ENCODE measurements at places on chromosomes 16 and 17.
A peak's percentile ranks its signal among the peaks of the same experiment; 100 is the strongest.

GRCh38 chr17:15397620-15398019 lies 56.2 kb upstream of the TEKT3 start:
- ATAC-seq, result no peak

DNA sequence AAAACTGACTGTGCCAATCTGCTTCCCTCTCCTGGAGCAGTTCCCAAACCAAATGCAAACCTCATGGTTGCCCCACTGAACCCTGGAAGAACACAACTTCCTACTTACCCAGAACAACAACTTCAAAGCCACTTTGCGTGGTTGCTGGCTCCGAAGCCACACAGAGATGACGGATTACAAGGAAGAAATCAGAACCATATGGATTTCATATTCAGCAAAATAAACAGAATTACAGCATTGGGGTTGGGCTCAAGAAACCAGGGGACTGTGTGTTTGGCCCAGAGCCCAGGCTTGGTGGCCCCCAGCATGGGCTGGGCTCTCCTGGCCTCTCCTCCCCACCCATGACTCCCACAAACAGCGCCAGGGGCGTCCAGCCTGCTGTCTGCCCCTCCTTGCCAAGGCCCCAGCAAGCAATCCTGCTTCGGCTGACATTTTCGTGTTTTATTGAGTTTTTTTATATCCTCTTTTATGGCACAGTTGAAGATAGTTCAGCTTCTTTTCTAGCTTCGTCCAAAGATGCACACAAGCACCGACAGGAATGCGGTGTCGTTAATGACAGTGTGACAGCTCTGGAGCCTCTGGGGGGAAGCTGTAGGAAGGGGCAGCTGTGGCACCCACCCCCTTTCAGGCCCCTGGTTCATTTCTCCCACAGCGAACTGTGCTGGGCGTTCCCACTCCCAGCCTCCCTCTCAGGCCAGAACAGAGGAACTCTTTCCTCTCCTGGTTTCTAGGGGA lies 137.1 kb downstream of the GAS7 start:
- no peak for ATAC-seq

DNA sequence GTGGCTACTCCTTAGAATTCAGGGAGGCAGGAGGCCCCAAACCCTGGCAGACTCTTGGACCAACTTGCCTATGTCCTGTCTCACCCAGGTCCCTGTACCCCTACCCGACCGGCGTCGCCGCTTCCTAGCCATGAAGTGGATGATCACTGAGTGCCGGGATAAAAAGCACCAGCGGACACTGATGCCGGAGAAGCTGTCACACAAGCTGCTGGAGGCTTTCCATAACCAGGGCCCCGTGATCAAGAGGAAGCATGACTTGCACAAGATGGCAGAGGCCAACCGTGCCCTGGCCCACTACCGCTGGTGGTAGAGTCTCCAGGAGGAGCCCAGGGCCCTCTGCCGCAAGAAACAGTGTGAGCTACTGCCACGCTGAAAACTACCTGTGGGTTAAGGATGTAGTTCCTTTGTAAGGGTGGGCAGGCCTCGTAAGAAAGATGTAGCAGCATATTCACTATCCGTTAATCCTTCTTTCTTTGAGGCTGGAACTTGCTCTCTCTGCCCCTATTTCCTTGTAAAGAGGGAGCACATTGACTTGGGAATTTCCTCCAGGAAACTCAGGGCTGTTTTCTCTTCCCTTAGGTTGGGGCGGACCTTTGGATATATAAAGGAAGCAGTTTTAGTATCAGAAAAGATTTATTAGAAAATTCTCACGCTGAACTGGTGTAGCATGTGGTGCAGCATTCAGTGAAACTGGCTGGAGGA lies 4.1 kb downstream of the MRPS7 start:
- ATAC-seq, result no peak

DNA sequence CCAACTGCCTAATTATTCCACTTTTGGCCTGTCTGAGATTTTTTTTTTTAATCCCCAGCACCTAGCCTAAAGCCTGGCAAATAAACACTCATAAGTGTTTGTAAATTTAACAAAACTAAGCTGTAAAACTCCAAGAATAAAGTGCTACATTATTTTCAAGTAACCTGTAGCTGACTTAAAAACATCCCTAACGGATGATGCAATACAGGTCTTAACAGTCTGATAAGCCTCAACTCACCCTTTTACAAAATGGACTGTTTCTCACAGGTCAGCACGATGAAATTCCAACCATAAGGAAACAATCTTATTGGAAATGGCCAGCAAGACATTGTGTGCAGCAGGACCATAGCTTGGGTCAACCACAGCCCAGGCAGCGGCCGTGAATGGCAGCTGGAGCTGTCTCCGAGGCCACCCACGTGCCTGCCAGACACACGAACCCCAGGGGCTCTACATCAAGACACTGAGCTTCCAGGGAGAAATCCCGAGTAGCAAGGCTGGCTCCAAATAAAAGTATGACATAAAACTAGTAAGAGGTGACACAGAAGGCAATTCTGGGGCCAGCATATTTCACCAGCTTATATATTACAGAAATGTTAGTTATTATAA lies 58.9 kb downstream of the NDEL1 start:
- ATAC-seq, result no peak

DNA sequence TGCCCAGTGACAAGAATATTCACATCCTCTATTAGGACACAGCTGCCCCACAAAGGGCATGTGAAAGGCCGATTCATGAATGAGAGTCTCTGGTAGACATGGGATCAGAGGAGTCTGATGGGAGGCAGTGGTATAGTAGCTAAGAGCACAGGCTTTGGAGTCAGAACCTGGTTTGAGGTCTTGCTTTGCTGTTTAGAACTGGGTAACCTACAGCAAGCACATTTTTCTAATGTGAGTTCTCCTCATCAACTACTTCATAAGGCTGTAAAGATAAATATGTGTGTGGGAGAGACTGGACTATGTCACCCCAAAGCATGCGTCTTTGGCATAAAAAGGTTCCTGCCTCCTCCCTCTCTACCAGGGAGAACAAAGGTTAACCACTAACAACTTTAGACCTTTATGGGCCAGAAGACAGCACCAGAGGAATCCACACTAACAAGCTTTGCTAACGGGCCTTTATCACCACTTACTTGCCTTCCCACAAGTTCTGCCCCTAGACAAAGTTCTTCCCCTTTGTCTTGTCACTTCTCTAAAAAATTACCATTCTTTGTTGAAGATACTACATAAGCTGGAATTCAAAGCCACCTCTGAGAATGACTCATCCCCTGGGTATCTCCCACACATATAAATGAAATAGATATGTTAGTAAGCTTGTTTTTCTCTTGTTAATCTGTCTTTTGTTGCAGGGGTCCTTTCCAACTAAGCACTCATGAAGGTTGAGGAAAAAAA lies 21.1 kb downstream of the CDR2 start:
- ATAC-seq, result peak; percentile 84

GRCh38 chr17:76772842-76773525 lies 35.1 kb downstream of the MFSD11 start:
- no peak for ATAC-seq

GRCh38 chr17:49361129-49361901 lies 735 bp downstream of the ZNF652 start:
- ATAC-seq, result peak; percentile 83

DNA sequence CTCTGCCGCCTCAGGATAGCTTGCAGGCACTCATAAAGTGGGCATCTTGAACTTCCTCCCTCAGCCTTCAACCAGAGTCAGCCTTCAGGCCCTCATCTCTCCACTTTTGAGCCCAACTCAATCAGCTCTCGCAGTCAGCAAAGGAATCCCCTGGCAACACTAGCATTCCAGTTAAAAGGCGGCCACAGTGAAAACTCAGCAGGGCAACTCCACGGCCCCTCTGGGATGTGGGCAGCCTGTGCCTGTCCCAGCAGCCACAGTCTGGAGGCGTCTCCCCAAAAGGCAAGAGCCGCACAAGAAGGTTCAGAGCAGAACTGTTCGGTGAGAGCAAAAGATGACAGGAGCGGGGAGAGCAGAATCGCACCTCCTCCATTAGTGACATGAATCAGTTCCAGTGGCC lies 9.0 kb downstream of the TMEM11 start:
- ATAC-seq, result no peak

DNA sequence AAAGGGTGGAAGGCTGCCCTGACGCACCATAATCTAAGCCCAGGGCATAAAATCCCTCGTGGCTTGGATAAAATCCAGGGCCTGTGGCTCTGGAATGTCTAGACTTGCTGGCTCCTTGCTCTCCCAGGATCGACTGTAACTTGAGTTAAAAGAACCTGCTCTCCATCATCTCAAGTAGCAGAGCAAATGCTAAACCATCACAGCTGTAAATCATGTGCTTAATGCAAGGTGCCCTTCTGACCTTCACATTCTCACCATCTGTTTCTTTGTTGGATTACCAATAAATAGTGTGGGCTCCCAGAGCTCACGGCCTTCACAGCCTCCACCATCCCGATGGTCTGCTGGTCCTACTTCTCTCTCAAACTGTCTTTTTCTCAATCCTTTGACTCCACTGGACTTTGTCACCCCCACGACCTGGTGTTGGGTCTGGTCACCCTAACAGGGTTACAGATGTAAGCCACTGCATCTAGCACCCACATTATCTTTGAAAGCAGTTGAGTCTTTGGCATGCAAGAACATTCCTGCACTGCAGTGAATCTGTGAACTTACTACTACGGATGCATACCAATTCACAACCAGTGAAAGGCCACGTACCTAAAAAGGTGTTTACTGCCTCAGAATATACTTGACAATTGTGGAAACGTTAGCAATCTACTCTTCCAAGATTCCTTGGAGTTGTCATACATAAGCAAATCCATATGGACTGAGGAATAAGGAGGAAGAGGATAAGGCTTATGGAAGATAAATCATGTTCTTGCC lies 15.3 kb downstream of the RSL1D1 start:
- no peak for ATAC-seq

- ATAC-seq, result no peak
Measured at GRCh38 chr17:79022507-79022991, 1.4 kb upstream of the C1QTNF1 start.

DNA sequence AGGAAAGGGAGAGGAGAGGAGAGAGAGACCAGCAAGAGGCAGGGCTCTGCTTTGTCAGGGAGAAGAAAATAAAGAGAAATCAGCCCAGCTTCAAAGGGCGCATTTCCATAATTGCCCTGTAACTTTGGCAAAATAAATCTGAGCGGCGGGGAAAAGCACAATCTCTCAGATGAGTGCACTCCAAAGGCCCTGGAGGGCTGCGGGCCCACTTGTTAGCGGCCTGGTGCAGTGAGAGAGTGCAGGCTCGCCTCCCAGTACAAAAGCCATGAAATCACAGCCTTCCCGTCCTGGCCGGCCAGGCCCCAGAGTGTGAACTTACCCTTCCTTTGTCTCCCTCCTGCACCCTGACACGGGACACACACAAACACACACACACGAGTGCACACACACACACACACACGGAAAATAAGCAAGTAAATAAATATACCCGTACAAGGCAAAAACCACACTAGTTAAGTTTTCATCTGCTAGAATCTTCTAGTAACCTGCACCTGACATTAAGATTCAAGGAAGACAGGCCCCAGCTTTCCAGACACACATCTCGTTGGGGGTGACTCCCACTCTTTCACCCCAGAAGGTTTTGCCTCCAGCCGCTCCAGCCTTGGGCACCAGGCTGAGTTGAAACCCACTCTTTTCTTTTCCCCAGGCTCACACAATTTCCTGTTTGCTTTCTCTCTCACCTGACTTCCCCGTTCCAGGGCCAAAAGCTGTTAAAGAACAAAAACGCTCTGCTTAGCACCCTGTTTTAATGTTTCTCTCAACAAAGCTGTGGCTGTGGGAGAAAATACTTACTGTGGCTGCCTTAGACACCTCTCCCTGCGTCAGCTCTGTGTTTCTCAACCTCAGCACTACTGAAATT lies 8.5 kb downstream of the IRX3 start:
- no peak for ATAC-seq

GRCh38 chr16:68388124-68388523 lies 60.2 kb downstream of the SMPD3 start:
- no peak for ATAC-seq

DNA sequence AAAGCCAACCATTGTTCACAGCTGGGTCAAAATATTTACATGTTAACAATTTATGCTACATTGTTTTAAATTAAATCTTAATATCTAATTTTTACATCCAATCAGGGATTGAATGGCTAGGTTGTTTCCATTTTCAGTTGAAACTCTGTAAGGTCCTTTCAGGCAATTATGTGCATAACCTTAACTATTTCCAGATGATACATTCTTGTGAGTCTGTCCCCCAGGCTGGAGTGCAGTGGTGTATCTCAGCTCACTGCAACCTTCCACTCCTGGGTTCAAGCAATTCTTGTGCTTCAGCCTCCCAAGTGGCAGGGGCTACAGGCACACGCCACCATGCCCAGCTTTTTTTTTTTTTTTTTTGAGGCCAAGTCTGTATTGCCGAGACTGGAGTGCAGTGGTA lies 10.4 kb downstream of the CDC42EP4 start:
- ATAC-seq, result no peak

DNA sequence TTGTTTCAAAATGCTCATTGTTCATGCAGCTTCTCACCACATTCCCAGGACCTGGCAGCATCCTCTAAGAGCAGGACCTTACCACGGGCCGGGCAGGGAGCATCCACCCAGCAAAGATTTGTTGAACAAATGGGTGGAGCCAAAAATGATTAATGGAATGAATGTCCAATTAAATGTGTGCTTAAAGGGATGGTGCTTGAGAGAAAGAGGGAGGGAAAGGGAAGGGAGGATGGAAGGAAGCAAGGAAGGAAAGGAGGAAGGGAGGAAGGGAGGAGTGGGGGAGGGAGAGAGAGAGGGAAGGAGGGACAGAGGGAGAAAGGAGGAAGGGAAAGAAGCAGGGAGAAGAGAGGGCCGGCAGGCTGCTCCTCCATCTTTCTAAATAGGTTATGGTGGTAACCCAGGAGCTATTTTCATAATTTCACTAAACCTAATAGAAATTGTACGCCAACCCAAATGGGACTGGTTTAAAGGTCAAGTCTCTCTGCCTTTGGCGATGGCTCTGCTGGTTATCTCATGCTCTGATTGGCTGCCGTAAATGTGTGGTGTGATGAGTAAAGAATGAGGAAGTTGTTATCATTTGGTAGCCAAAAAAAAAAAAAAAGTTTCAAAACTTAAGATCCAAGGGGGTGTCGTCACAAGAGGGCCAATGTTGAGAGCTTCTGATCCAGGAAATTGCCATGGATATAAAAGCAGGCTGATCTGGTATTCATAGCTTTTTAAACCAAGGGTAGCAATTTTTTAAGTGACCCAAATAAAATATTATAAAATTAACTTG lies 126.7 kb upstream of the FOXF1 start:
- ATAC-seq, result no peak

- peak; percentile 38 for ATAC-seq
Measured at GRCh38 chr17:80261159-80261894, 675 bp downstream of the RNF213 start.

DNA sequence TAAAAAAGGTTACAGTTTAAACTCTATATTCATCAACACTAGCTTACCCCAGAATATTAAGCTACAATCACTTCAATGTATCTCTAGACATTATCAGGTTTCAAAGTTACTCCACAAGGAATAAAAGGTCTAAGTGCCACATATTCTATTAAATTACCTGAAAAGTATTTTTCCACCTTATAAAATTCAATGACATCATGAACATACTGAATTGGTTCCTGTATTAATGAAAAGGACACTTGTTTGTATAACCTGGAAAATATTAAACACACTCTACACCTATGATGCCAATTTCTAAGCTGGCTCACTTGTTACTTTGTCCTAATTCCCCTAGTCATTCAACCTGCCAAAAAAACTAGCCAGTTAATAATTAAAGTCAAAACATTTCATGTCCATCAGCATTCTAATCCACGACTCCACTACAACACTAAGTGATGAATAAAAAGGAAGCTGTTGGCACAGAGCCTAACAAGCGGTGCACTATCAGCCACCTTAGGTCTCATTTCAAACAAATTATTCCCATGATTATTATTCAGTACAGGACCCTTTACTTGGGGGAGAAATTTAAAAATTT lies 12.2 kb downstream of the MED13 start:
- ATAC-seq, result no peak

- no peak for ATAC-seq
Measured at GRCh38 chr17:37225465-37225864, 150.3 kb upstream of the C17orf78 start.

Data from stimulated activated memory B cell treated with anti-CD40 and anti-IgM and Interleukin-4, amounts not matched to agents 10 μg/mL and 1 μg/mL and 100 μg/mL, for 72 hours (primary cell).